LHCN-M2 (cell line): ENCODE measurements at places on chromosomes 3 and 15. TPM values are rescaled to one million over a fixed set of nuclear protein-coding genes. Genes with fewer than 3 reads are reported as not detected.

DNA sequence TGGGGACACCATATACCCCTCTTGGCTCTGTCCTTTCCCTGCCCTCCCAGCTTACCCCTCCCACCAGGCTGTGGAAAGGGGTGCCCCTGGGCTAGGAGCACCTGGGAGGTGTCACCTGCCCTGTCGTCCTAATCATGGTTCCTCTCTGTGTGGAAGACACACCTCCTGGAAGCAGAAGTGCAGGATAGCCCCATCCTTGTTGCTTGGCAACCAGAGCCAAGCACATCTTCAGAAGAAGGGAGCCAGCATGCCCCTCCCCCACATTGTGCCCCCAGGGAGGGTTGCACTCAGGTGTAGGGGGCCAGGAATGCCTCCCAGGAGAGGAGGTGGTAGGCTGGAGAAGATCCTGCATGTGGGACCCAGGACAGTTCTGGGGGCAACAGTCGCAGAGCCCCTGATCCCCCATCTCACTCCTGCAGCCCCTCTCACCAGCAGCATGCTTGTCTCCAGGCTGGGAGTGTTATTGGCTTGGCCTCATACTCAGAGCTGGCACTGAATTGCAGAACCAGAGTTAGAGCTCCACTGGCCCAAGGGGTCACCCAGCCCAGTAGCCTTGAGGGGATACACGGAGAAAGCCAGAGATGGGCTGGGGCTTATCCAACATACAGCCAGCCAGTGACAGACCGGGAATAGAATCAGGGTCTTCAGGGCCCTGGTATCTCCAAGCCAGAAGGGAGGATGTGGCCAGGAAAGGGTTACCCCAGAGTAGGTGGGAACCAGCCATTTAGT, 8.4 kb downstream of the RAB6B start:
- DNase-seq: no peak

- DNase-seq: no peak
Observed at GRCh38 chr3:38627956-38628355, 21.5 kb downstream of the SCN5A start.

Gene ULK3
- total RNA-seq: 31.5 and 36.4 TPM in 2 replicates

GRCh38 chr3:64397573-64397972, 172.3 kb upstream of the PRICKLE2 start:
- no peak for DNase-seq

GRCh38 chr3:129563850-129564535, 21.0 kb downstream of the H1-8 start:
- DNase-seq: peak; percentile 9

- no peak for DNase-seq
Observed at GRCh38 chr3:194370753-194371152, 1.2 kb upstream of the LRRC15 start.

DNA sequence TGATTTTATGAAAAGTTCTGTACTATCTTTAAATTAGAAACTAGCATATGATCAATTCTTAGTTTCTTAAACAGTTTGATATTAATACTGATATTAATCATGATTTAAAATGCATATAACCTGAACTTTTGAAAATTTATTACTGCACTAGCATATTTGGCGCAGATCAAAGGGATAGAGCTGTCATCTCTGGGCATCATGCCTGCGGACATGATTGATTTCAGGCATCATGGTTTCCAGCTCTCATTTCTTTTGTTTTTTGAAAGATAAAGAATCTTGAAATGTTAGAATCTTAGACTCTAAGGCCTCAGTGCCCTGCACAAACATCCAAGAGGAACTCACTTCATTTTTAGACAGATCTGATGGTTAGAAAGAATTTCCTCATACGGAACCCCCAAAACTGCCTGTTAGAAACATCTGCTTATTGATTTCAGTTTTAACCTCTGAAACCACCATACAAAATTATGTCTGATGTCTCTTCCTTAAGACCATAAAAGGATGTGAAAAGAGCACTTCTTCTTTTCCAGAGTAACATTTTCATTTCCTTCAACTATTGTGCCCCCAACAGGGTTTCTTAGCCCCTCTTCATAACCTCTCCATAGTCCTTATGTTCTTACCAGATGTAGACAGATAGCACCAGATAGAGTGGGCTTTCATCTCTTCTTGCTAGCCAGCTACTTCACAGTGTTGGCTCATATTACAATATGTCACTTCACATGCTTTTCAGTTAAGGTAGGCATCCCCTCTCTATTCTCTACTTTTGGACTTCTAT, 110.8 kb downstream of the BBX start:
- no peak for DNase-seq

DNA sequence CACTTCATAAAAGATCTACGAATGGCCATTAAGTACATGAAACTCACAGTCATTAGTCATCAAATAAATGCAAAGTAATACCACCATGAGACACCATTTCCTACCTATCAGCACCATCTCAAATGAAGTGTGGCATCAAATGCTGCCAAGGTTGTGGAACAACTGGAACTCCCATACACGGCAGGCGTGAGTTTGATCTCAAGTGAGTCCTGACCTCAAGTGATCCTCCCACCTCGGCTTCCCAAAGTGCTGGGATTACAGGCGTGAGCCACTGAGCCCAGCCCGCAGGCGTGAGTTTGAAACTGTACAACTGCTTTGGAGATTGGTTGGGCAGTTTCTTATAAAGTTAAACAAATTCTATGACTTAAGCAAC, 28.8 kb upstream of the HDAC11 start:
- DNase-seq: peak; percentile 19

Gene STAB1
- total RNA-seq: under 0.01 TPM in 1 of 2 replicates, not detected in the other

- DNase-seq: no peak
Observed at GRCh38 chr3:77071809-77072208, 31.9 kb downstream of the ROBO2 start.
